ENCODE measurements at places on chromosomes 13 and 19. TPM values are rescaled to one million over a fixed set of nuclear protein-coding genes. Genes with fewer than 3 reads are reported as not detected.

- peak; percentile 42 for DNase-seq
Observed at GRCh38 chr19:48443256-48443655, 2.5 kb upstream of the GRWD1 start.

- peak; percentile 48 for DNase-seq
Observed at GRCh38 chr19:13153569-13154240, 3.5 kb downstream of the IER2 start.

- DNase-seq, result no peak
Observed at GRCh38 chr13:112772929-112773328, 83.1 kb downstream of the ATP11A start.

GRCh38 chr13:111245576-111246384, 74.7 kb upstream of the TEX29 start:
- DNase-seq, result no peak

DNA sequence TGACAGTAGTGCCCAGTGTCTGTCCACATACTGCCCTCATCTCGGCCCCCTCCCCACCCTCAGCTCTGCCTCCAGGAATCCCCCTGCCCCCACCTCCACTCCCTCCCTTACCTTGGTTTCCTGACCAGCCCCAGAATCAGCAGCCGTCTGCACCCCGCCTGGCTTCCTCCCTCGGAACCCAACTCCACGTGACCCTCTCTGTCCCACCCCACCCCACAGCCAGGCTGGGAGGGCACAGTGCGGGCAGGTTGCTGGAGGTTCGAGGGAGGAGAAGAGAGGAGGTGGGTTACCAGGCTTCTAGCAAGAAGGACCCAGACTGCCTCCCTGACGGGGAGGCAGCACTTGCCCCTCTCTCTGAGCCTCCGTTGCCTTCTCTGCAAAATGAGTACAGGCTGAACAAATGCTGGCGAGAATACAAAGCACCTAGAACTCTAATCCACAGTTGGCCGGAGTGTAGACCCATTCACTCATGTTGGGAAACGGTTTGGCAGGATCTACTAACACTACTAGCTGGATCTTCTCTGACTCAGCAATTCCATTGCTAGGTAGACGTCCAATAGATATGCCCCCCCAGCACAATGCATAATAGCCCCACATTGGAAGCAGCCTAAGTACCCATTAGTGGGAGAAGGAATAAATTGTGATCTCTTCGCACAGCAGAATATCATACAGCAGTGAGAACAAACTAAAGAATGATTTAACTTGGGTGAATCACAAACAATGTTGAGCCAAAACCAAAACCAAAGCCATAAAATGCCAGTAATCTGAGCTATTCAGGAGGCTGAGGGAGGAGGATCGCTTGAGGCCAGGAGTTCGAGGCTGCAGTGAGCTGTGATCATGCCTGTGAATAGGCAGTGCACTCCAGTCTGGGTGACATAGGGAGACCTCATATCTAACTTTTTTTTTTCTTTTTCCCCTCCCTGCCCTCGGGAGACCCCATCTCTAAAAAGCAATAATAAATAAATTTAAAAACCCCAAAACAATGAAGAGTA, at the start of gene RASAL3:
Gene RASAL3, minus strand, starts transcription at position 151 of the 992 bp plus-strand sequence. CDS start 186 bp downstream, outside the sequence.
- no peak for DNase-seq

DNA sequence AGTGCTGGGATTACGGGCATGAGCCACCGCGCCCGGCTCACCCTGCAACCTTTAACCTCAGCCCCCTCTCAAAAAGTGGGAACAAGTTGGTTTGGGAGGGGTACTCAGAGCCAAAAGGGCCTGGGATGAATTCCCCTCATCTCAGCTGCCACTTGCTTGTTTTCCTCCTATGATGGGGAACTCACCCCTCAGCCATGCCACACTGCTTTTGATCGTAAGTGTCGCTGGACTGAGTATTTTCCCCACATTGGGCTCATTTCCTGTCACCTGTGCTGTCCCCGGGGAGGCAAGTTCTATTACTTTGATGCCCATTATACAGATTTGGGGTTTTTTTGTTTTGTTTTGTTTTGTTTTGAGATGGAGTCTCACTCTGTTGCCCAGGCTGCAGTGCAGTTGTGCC, 6.5 kb downstream of the R3HDM4 start:
- no peak for DNase-seq

- DNase-seq, result no peak
Observed at GRCh38 chr13:27632214-27632613, 10.5 kb downstream of the POLR1D start.

DNA sequence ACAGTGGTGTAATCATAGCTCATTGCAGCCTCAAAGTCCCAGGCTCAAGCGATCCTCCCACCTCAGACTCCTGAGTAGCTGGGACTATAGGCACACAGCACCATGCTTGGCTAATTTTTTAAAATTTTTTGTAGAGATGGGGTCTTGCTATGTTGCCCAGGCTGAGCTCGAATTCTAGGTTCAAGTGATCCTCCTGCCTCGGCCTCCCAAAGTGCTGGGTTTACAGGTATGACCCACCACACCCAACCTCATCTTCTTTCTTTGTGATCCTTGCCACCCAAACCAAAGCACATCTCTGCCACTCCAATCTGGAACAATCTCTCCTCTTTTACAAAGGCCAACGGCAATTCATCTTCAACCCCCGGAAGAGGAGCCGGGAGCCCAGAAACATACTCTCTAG, 38.6 kb downstream of the INSR start:
- no peak for DNase-seq

- no peak for DNase-seq
Observed at GRCh38 chr19:32189956-32190706, 155.3 kb upstream of the ZNF507 start.

DNA sequence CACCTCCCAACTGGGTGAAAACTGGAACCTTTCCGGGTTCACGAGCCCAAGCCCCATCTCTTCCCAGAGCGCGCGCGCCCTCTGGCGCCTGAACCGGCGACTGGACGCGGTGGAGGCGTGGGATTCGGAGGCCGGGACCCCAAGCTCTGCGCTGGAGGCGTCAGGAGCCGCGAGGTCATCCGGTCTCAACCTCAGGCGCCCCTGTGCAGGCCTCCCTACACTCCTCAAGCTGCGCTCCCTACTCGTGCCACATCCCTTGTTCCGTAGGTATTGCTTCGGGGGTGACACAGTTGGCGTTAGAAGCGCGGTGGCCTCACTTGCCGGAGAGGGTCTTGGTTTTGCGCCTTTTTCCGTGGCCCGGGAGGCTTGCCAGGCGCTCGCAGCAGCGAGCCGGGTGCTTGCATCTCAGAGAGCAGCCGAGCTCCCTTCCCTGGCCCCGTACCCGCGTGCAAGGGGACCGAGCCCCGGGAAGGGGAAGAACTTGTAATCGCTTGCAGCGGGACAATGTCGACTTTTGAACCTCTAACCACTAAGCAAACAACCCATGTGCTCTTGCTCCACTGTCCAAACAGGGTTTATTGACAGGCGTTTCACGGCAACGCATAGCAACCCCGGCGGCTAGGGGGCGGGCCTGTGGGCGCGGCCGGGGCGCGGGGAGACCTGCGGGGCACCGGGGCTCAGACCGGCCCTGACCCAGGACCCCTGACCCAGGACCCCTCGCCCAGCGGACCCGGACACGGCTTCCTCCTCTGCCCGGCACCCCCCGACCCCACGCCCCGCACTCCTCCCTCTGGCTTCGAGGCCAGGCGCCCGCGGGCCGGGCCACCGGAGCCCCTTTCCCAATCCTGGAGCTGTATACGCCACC, 8.5 kb downstream of the CDX2 start:
- peak; percentile 89 for DNase-seq

- no peak for DNase-seq
Observed at GRCh38 chr13:45167611-45168554, 33.0 kb downstream of the KCTD4 start.

DNA sequence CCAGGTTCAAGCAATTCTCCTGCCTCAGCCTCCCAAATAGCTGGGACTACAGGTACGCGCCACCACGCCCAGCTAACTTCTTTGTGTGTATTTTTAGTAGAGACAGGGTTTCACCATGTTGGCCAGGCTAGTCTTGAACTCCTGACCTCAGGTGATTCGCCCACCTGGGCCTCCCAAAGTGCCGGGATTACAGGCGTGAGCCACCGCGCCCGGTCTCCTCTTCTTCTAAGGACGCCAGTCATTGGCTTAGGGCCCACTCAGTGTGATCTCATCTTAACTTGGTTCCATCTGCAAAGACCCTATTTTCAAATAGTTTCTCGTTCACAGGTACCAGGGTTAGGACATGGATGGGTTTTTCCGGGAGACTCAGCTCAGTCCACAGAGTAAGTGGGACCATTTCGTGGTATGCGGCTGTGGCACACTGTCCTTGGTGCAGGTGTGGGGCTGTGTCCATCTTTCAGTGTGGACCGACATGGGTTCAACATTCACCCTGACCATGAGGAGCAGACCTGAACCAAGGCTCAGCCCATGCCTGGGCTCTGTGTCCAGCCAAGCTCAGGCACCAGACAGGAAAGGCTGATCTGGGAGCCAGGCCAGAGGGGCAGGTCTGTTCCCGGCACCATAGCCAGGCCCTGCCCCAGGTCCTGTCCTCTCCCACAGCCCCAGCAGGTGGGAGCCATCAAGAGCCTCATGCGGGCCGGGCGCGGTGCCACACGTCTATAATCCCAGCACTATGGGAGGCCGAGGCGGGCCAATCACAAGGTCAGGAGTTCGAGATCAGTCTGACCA, 2.8 kb upstream of the MKNK2 start:
- DNase-seq, result no peak

GRCh38 chr19:4144666-4145249, 8.7 kb upstream of the CREB3L3 start:
- no peak for DNase-seq

DNA sequence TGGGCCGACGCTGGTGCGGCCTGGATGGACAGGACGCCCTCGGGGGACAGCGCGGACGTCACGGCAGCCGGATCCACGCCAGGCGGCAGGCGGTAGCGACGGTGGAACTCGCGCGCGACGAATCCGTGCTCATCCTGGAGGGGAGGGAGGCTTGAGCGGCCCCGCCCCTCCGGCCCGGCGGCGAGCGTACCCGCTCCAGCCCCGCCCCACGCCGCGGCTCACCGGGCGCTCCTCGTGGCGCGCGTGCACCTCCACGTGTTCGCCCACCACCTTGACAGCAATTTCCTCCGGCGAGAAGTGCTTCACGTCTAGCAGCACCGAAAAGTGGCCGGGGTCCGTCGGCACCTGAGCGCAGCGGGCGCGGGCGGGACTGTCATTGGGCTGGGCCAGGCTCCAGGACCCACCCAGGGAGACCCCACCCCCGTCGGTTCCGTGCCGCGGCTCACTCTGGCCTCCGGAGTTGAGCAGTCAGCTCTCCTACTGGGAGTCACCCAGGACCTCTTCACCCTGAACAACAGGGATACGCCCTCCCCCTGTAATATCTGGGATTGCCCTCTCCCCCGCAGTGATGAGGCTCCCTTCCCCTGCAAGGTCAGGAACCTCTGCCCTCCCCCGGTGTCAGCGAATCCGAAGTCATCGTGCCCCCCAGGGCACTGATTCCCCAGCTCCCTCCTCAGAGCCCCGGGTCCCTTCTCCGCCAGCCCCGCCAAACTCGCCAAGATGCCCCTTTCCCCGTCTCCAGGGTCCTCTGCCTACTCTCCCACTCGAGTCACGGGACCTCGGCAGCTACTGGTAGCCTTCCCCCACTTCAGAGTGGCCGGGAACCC, 1.1 kb downstream of the HSPB6 start:
- DNase-seq, result peak; percentile 15

DNA sequence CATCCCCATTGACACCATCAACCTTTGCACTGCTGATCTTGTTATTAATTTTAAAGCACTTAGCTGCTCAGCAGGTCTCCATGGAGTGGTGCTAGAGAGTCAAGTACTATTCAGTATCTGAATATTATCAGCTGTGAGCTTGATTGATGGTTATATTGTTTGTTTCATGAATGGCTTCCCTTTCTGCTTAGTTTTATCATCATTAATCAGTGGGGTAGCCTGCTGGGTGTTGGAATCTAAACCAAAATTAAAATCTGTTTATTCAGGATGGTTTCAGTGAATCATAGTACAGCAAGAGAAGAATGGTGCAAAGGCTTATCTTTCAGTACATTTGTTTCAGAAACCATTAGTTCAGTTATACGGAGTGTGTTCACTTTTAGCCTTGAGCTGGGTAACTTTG, 42.5 kb upstream of the SCEL start:
- DNase-seq, result no peak

DNA sequence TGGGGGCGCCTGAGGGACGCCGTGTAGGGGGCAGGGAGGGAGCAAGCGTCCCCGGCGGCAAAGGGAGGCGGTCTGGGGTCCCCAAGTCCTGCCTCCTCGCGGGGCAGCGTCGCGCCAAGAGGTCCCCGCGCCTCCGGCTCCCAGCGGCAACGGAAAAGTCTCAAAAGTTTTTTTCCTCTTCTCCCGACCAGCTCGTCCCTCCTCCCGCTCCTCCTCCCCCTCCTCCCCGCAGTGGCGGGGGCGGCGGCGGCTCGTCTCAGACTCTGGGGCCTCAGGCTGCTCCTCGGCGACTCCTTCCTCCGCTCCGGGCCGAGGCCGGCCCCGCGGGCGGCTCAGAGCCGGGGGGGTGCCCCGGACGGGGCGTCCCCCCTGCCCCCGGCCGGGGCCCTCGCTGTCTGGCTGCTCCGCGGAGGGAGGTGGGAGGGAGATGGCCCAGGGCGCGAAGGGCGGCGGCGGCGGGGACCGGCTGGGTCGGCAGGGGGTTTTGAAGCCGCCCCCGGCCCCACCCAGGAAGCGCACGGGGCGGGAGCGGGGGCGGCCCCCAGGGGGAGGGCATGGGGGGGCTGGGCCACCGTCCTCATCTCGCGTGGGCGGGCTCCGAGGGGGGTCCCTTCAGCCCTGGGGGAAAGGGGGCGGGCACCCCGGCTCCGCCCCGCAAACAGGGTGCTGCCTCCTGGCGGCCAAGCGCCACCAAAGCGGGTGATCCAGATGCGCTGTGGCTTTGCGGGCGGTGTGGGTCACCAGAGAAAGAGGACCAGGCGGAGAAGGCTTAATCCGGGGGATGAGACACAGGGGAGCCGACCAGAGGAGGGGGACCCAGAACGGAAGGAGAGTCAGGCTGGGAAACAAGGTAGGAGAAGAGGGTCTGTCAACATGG, at the start of gene TGFB1:
Gene TGFB1, minus strand, starts transcription at position 457 of the 877 bp plus-strand sequence. CDS start 878 bp downstream, outside the sequence.
- DNase-seq, result peak; percentile 78

DNA sequence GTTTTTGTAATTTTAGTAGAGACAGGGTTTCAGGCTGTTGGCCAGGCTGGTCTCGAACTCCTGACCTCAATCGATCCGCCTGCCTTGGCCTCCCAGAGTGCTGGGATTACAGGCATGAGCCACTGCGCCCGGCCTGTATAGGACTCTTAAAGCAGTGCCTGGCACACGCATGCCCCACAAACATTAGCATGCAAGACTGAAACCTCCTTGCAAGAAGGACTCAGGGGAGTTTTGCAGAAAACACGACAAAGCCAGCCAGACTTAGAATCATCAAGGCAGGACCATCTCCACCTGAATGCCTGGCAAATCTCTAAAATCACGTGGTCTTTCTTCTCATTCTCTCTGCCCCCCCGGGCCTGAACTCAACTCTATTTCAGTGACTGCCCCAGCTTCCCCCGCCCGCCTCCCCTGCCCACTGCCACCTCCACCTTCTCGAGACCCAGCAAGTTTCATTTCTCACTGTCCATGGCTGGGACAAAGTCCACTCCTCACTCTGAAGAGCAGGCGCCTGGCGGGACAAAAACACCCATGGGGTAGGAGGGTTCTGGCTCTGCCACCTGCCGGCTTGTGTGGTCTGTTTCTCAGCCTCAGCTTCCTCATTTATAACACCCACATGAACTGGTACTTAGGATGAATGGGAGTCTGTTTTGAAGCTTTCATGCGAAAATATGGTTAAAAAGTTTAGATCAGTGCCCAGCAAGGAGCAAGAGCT, 2.4 kb downstream of the TICAM1 start:
- no peak for DNase-seq

- DNase-seq, result no peak
Observed at GRCh38 chr19:30564551-30565011, 192.4 kb downstream of the ZNF536 start.

Gene CNN1
- total RNA-seq, result 17.4 TPM

Gene ELSPBP1
- total RNA-seq, result not detected

Gene UTP14C
- total RNA-seq, result 18.5 TPM

Gene TEAD2
- 104 TPM for total RNA-seq

Gene ZNF414
- 47.4 TPM for total RNA-seq

Gene TEKTIP1
- total RNA-seq, result 4.7 TPM

Gene GPR183
- total RNA-seq, result 0.14 TPM

Gene SMIM24
- total RNA-seq, result 2.8 TPM

All from WTC11 (cell line).